Heart left ventricle (tissue), 16 donors: ENCODE measurements at places on chromosomes 6 and 20.

DNA sequence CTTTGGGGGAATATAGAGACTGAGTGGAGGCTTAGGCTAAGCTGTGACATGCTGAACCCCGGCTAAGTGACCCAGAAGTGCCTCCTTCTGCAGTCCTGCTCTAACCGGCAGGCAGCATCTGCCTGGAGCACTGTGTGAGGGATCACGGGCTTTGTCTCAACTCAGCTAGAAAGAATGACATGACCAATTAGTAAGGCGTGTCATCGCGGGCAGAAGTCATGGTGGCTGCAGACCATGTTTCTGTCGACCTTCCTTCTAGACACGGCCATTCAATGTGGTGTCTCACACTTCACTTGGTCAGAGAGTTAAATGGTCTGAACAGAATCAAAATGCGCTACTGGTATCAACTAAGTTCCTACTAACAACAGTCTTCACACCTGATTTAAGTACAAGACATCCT lies 35.0 kb downstream of the HUS1B start:
- DNase-seq: no peak

DNA sequence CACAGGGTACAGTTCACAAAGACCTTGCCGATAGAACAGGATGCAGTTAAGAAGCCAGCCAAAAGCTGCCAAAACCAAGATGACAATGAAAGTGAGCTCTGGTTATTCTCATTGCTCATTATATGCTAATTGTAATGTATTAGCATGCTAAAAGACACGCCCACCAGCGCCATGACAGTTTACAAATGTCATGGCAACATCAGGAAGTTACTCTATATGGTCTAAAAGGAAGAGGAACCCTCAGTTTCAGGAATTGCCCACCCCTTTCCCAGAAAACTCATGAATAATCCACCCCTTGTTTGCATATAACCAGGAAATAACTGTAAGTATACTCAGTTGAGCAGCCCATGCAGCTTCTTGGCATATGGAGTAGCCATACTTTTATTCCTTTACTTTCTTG lies 748.7 kb downstream of the QKI start:
- no peak for DNase-seq

- no peak for DNase-seq
Observed at GRCh38 chr6:14703586-14703985, 542.3 kb upstream of the JARID2 start.

DNA sequence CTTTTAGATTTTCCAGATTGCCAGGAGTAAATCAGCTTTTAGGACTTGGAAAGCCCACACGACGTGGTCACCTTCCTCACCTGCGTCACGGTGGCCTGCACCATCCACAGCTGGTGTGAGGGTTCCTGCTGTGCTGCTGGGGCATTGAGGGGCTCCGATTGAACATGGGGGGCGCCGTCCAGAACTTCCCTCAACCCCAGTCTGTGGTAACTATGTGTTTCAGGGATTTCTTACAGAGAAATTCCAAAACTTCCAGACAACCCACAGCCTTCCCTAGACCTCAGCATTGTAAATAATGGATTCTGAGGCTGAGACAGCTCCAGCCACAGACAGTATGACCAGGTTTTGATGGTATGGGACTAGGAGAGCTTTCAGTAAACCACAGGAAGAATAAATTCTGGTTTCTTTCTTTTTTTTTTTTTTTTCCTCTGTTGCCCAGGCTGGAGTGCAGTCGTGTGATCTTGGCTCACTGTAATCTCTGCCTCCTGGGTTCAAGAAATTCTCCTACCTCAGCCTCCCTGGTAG lies 46.7 kb upstream of the IRF4 start:
- no peak for DNase-seq

GRCh38 chr20:44858606-44859360 lies 26.7 kb upstream of the YWHAB start:
- no peak for DNase-seq
